PC-9 (cell line): ENCODE measurements at places on chromosomes 11 and 22. TPM values are rescaled to one million over a fixed set of nuclear protein-coding genes. Genes with fewer than 3 reads are reported as not detected.

DNA sequence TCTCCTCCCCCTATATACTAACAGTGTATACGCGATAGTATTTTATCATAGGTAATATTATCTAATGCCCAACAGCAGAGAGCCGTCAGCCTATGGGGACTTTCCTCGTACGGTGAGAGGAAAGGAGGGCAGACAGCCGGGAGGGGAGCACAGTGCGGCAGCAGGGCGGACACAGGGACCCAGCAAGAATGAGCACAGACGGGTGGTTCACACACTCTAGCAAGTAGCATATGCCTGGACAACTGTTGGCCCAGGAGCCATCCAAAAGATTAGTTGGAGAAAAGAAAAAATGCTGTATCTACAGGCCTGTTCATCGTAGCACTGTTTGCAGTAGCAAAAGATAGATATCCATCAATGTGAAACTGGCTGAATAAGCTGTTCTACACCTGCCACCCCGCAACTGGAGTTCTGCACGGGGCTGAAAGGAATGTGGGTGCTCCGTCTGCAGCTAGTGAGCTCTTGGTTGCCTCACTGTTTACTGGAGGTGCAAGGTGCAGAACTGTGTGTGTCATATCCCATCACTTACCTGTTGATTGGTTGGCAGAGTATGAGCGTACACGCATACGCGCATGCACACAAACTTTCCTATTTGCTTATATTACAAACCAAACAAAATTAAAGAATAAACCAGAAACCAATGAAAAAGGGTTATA, 324.3 kb downstream of the TBC1D22A start:
- no peaks in the 10 kb centered on the region for H3K36me3 ChIP-seq
- H3K4me1 ChIP-seq = no peaks in the 10 kb centered on the region
- no peak for DNase-seq
- no peak overlapping the region for H3K4me3 ChIP-seq

Gene ESAM
- 13.5 and 15.3 TPM in 2 replicates for total RNA-seq

GRCh38 chr11:79931692-79932091, 490.9 kb upstream of the TENM4 start:
- no peak overlapping the region for H3K4me3 ChIP-seq
- H3K36me3 ChIP-seq = no peaks in the 10 kb centered on the region
- H3K27ac ChIP-seq = no peak overlapping the region
- no peaks in the 10 kb centered on the region for H3K27me3 ChIP-seq

GRCh38 chr11:56396047-56396446, 16.4 kb upstream of the OR5AL1 start:
- H3K4me3 ChIP-seq = no peak overlapping the region
- no peak for DNase-seq
- no peak overlapping the region for H3K27ac ChIP-seq
- no peaks in the 10 kb centered on the region for H3K36me3 ChIP-seq
- H3K4me1 ChIP-seq = no peaks in the 10 kb centered on the region
- H3K27me3 ChIP-seq = no peaks in the 10 kb centered on the region

Gene XPNPEP3
- 34.3 and 42.7 TPM in 2 replicates for total RNA-seq

Gene RIC3
- not detected in 2 replicates for total RNA-seq

- peaks cover 20% of the 10 kb centered on the region for H3K4me1 ChIP-seq
- no peaks in the 10 kb centered on the region for H3K36me3 ChIP-seq
- no peaks in the 10 kb centered on the region for H3K27me3 ChIP-seq
Observed at GRCh38 chr11:73143126-73143838, 1.2 kb upstream of the FCHSD2 start.

DNA sequence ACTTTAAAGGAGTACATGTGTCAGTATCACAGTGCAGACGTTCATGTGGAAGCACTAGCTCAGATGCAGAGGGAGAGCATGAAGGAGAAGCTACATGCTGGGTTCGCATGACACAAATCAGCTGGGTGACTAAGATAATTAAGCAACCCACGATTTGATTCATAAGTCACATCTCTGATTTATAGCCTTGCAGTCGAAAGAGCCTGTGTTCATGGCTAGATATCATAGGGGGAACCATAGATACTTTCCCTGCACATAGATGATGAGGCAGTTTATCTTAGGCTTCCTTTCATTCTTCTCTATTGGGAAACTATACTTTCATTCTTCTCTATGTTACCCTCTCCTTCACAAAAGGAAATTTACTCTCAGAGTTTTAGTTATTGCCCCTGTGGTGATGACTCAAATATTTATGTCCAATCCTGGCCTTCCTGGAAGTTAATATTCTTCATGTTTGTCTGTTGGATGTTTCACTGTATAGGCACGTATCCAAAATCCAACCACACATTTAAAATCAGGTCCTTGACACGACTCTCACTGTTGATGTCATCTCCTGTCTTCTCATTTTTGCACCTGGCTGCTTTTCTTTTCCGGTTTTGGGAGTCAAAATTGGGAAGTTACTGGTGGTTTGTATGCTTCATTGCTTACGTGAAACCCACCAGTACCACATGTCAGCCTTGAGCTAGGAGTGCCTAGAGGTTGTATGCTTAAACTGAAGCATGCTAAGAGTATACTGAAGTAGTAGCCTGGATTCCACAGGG, 56.3 kb upstream of the SLC5A12 start:
- no peaks in the 10 kb centered on the region for H3K36me3 ChIP-seq
- no peak overlapping the region for H3K4me3 ChIP-seq
- no peaks in the 10 kb centered on the region for H3K27me3 ChIP-seq
- no peak overlapping the region for H3K27ac ChIP-seq
- no peak for DNase-seq

GRCh38 chr11:69638941-69639681, 1.8 kb upstream of the CCND1 start:
- no peaks in the 10 kb centered on the region for H3K27me3 ChIP-seq
- H3K27ac ChIP-seq = peak overlapping the region; percentile 93
- DNase-seq = peak; percentile 95
- peaks cover 29% of the 10 kb centered on the region for H3K4me1 ChIP-seq

Gene GDPD4
- not detected in 2 replicates for total RNA-seq

Gene CALCA
- not detected in 2 replicates for total RNA-seq

Gene OR5A1
- not detected in 2 replicates for total RNA-seq

- no peak overlapping the region for H3K4me3 ChIP-seq
- H3K27ac ChIP-seq = no peak overlapping the region
- no peaks in the 10 kb centered on the region for H3K4me1 ChIP-seq
- H3K27me3 ChIP-seq = peaks cover 34% of the 10 kb centered on the region
Observed at GRCh38 chr11:131109257-131109656, 193.0 kb upstream of the SNX19 start.

GRCh38 chr11:102551169-102551781, 20.7 kb upstream of the MMP7 start:
- peak overlapping the region; percentile 95 for H3K27ac ChIP-seq
- H3K27me3 ChIP-seq = no peaks in the 10 kb centered on the region
- H3K4me1 ChIP-seq = peaks cover 55% of the 10 kb centered on the region
- H3K36me3 ChIP-seq = no peaks in the 10 kb centered on the region

DNA sequence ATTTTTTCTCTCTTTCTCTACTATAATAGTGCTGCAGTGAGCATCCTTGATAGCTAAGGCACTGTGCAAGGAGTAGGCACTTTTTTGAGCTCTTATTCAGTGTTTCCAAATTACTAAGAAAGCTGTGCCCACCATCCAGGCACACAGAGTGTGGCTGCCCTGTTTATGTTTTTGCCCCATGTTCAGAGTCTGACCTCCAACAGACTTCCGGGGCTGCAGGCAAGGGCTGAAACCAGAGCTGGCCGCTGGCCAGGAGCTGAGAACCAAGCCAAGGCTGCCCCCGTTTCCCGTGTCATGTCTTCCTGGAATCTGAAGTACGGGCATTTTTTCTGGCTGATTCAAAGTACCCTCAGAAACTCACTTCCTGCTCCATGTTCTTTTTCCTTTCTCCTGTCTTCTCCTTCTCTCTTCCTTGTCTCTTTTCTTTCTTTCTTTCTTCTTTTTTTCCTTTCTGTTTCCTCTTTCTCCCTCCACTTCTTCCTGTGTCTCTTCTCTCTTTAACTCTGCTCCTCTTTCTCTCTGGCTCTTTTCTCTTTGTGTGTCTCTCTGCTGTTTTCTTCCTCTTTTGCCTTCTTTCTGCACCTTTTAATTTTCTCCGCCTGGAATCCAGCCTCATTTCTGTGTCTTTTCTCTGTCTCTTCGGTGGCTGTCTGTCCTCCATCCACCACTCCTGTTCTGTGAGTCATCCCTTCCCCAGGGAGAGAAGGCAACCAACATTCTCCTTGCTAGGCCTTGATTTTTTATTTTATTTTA, 17.0 kb upstream of the KCTD14 start:
- DNase-seq = peak; percentile 92
- no peaks in the 10 kb centered on the region for H3K27me3 ChIP-seq
- H3K4me3 ChIP-seq = peak overlapping the region; percentile 37; the same call in 1 of the 2 replicates
- no peaks in the 10 kb centered on the region for H3K36me3 ChIP-seq
- peak overlapping the region; percentile 90 for H3K27ac ChIP-seq

Gene OR10G7
- total RNA-seq = not detected in 2 replicates

Gene KCNK4
- 0.53 and 0.57 TPM in 2 replicates for total RNA-seq

Gene LRRN4CL
- 1.0 and 1.3 TPM in 2 replicates for total RNA-seq

DNA sequence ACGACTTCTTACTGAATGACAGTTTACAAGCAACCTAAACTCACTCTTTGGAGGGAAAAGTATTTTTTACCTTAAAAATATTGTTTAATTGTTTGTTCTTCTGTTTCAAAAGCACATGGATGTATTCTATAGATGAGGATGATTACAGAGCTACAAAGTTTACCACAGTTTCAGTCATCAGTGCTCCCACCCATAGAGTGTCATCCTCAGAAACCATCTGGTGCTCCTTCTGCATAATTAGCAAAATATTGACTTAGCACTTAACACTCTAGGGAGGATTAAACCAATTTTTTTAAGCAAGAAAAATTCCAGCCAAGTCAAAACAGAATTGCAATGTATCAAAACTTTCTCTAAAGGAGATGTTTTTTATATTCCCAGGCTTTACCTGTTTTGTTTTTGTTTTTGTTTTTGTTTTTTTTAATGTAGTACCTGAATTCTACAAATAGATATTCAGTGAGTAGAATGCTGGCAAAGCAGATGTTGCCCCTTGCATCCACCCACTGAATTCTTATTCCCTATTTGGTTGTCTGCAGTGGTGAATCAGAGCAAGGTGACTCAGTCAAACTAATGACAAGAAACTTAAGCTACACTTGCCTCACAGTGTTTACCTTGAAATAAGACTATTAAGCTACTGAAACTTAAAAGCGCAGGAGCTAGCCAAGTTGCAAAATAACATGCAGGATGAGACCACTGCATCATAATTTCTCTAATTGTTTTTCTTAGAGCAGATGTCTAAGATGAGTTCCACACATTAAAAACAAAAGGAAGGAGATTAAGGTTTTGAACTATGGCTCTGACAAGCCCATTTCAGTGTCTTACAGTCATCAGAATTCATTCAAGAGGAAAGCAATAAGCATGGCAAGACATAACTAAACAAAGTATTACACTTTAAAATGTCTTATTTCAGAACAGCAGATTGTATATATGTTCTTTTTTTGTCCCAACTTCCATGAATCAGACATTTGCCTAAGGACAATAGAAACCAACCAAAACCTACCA, 155.1 kb upstream of the SOX6 start:
- H3K36me3 ChIP-seq = no peaks in the 10 kb centered on the region
- no peak overlapping the region for H3K27ac ChIP-seq
- no peaks in the 10 kb centered on the region for H3K27me3 ChIP-seq
- DNase-seq = no peak
- H3K4me1 ChIP-seq = no peaks in the 10 kb centered on the region
